Lung (tissue), 17 donors: ENCODE measurements at places on chromosomes 12 and 14. TPM values are rescaled to one million over a fixed set of nuclear protein-coding genes. Genes with fewer than 3 reads are reported as not detected.

DNA sequence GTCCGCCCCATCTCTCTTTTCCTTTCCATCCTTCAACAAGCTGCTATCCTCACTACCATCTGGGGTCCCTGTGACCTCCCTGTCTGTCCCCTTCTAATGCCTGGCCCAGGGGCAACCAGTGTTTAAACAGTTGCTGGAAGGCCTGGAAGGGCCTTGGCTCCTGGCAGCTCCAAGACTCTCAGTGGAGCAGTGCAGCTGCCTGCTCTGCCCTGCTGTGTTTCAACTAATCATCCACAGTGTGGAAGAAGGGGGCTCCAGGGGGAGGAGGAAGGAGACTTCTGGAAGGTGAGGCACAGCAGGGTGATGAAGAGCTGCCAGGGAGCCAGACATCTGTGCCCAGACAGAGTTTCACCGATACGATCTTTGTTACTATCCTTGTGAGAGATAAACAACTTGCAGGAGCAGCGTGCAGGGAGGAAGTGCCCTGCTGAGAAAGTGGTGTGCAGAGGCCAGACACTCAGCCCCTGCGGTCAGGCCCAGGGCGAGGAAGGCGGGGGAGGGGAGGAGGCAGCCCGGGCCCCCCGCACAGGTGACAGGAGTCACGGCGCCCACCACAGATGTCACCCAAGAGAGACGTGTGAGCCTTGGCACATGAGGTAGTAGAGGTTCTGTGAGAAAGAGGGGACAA is 1061.8 kb downstream of the BCL11B start:
- DNase-seq, result no peak

- DNase-seq, result no peak
These were observed 82.5 kb downstream of the PRICKLE1 start for GRCh38 chr12:42507081-42507480.

- no peak for DNase-seq
These were observed 12.4 kb downstream of the PEBP1 start for GRCh38 chr12:118148287-118148686.

- no peak for DNase-seq
These were observed 39.5 kb downstream of the EVL start for GRCh38 chr14:100104523-100105300.

CYP27B1 gene
- 4.3 TPM for total RNA-seq

DNA sequence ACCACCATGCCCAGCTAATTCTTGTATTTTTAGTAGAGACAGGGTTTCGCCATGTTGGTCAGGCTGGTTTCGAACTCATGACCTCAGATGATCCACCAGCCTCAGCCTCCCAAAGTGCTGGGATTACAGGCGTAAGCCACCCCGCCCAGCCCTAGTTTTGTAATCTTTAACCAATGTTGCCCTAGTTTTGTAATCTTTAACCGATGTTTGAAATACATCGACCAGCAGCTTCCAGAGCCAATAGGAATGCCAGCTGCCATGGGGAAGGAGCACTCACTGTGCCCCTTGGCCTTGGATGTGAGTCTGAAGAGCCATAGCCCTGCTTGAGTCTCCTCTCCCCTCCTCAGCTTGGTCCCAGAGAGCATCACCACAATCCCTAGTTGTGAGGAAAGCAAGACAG is 209.3 kb upstream of the RGS6 start:
- no peak for DNase-seq

DNA sequence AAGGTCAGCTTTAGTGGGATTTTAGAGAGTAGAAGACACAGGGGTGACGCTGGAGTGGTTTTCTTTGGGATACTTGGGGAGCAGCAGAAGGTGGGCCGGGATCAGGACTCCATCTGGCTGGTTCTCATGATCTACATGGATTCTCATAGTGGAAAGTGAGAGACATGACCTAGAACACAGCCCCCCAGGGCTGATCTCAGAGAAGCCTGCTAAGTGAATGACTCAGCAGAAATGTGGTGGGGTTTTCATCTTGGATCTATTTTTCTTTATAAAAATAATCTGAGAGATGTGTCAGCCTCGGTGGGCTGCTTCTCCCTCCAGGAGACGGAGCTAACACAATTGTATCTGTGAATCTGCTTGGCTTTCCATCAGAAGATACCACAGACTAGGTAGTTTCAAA is 484.4 kb downstream of the TMEM121 start:
- DNase-seq, result no peak
